Small intestine (tissue), 16 donors: ENCODE measurements at places on chromosomes 11 and 22. TPM values are rescaled to one million over a fixed set of nuclear protein-coding genes. Genes with fewer than 3 reads are reported as not detected.

DNA sequence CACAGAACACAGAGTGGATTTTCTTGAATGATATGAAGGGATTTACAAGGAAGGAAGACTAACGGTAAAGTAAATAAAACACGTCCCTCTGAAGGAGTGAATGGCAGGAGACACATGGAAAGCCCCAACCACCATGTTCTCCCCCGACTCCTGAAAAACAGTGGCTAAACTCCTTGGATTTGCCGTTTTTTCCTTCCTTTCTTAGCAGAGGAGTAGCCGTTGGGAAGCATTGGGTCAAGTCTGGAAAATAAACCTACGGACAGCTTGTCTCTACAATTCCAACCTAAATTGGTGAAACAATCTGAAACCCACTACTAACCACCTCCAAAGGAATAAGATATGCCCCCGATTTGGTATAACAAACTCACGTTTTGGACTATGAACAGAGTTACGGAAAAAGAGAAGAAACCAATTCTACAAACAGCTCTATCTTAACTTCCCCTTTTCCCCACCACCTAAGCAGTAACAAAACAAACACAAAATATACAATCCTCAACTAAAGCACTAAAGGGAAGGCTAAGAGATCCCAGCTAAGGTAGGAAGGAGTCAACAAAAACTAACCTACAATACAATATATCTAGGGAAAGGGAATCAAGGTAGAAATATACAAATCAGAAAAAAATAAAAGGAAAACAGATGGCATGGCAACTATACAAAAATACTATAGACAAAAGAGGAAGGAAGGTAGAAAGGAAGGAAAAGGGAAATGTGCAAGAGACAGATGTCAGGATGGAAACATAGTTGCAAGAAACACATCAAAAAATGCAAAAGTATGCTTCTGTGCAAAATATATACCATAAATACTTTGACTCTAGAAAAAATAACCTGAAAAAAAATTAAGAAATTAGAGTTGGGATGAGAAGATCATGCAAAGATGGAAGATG lies 43.8 kb upstream of the LYVE1 start:
- no peaks in the 10 kb centered on the region for H3K4me1 ChIP-seq
- H3K4me3 ChIP-seq = no peak overlapping the region
- H3K27ac ChIP-seq = no peak overlapping the region

DNA sequence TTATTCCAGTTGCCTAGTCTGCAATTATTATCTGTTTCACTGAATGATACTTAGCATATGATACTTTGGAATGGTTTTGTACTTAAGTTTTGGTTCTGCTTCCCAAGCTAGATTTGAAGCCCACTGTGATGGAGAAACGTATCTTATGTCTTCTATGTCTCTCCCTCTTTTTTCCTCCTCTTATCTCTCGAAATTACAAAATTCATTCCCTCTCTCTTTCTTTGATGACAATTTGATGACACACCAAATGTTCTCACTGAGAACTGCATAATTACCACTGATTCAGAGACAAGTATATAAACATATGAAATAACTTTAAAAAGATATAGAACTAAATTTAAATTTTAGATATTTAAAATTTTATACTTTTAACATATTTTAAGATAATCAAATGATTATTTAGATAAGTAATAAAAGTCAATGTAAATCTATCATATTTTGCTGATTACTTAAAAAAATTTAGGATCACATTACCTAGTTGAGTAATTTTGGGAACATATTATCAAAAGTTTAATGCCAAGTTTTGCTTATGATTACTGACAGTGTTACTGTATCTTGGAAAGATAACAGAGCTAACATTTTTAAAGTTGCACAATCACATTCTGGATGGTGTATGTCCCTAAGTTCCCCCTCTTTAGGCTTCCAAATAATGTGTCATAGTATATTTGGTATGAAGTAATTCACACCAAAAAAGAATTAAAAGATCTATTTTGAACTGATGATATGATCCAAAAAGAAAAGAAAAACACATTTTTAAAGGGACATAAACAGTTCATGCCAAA lies 255.3 kb downstream of the SBF2 start:
- no peak overlapping the region for H3K4me3 ChIP-seq
- no peaks in the 10 kb centered on the region for H3K4me1 ChIP-seq
- DNase-seq = no peak
- H3K36me3 ChIP-seq = no peaks in the 10 kb centered on the region
- H3K27ac ChIP-seq = no peak overlapping the region
- no peaks in the 10 kb centered on the region for H3K27me3 ChIP-seq

- H3K4me3 ChIP-seq = peak overlapping the region; percentile 93
- H3K27me3 ChIP-seq = no peaks in the 10 kb centered on the region
- peaks cover 13% of the 10 kb centered on the region for H3K36me3 ChIP-seq
- peak overlapping the region; percentile 69 for H3K27ac ChIP-seq
- peak; percentile 32 for DNase-seq
- H3K4me1 ChIP-seq = peaks cover 6% of the 10 kb centered on the region
Measured at GRCh38 chr11:59668188-59668949, 468 bp downstream of the PATL1 start.

The MTMR3 gene
- polyA plus RNA-seq = 31.8 TPM

The GRAMD1B gene
- 57.3 TPM for polyA plus RNA-seq
